ENCODE measurements at places on chromosomes 4 and X.

DNA sequence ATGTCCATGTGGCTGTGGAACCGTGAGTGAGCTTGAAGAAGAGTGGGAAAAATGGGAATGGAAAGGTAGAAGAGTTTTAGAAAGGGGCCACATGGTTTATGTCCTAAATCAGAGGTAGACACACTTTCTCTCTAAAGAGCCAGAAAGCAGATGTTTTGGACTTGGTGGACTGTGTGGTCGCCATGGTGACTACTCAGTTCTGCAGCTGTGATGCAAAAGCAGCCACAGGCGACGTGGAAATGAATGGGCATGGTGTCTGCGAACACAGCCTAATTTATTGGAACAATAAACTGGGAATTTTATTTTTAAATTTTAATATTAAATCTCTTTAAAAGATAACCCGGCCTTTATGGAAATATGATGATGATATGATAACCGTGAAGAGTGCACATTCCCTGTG lies 386.0 kb upstream of the FAT1 start:
- DNase-seq: no peak

DNA sequence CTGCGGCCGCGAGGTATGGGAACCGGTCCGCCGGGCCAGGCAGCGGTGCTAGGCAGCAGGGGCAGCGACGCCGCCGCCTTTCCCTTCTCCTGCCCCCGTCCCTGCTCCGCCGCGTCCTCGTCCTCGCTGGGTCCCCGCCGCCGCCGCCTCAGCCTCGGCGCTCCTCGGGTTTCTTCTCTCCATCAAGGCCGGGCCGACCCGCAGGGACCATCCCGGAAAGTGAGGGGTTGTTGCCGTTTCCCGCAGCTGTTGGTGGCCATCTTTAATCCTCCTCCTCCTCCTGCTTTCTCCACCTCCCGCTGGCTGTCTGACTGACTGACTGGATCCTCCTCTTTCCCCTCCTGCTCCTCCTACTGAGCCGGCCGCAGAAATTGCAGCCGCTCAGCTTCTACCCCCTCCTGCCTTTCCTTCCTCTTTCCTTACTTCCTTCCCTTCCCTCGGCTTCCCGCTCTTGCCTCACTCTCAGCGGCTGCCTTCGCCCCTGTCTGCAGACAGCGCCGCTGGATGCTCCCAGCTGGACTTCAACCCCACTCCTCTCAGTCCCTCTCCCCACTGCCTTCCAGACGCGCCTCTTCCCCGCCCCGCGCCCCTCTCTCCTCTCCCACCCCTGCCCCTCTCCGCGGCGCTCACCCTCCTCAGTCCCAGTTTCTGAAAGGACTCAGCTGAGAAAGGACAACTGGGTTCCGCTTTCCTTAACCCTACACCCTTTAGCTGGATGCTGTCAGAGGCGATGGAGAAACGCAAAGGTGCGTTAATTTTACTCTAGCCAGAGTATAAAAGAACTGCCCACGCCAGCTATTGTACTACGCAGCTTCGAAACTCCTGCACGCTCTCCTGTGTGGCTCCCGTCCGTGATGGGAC lies at the start of gene WDFY3:
Gene WDFY3, minus strand, starts transcription at position 309 of the 861 bp plus-strand sequence. CDS start 106,099 bp downstream, outside the sequence.
- no peak for DNase-seq

GRCh38 chrX:13597874-13598273 lies 28.5 kb downstream of the EGFL6 start:
- no peak for DNase-seq

DNA sequence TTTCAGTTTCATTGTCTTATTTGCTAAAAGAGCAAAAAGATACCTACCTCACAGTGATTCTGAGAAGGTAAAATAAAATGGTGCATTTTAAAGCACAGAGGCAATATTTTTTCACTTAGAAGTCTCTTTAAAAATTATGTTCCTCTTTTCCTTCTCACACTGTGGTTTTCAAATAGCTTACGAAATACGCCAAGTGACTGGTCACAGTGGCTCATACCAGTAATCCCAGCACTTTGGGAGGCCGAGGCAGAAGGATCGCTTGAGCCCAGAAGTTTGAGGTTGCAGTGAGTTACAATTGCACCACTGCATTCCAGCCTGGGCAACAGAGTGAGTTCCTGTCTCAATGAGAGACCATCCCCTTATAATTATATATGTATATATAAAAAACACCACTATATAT lies 372.6 kb downstream of the FBXO8 start:
- no peak for DNase-seq
